ENCODE measurements at places on chromosomes 4 and X.
A peak's percentile ranks its signal among the peaks of the same experiment; 100 is the strongest.

DNA sequence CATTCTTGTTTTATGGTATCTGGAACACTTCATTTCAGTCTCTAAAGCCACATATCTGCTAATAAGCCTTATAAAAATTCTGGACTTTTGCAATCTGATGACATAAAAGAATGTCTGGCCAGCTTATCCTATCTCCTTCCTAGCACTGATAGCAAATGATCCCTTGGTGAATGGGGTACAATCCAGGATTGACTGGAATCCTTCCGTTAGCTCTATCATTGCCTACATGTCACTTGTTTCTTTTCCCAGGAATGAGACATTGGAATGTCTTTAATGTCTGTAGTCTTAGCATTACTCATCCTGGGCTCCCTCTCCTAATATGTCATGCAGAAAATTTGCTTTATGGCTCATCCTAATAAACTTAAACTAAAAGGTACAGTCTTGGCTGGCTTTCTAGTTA, 14.8 kb upstream of the PABPC4L start:
- DNase-seq: no peak

DNA sequence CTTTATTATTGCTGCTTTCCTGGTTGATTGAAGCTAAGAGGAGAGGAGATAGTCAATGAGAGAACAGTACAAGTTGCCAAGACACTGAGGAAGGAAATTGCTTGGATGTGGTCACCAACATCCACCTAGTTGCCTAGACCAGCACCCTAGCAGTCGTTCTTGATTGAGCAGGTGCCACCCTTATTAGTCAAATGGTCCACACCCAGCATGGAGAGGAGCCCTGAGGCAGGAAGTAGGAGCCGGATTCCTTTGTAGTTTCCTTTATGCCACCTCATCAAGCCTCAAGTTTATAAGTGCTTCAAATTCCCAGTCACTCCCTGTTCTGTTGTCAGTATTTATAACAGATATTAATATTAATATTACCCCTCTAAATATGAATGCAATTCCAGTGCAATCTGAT, 19.1 kb downstream of the PAGE2 start:
- DNase-seq: no peak

DNA sequence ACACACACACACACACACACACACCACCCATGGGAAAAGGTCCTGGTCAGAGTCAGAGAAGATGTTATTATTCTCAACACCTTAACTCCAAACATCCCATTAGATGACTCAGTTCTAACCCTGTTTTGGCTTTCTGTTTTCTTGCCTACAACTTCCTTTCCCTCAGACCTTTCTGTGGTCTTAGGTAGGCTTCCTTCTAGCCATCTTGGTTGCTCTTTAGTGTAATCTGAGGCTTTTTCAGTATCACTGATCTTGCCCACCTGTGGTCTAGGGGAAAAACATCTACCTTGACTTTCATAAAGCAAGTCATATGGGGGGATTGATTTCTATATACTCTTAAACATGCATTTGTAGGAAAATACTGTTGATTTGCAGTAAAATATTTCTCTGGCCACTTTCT, 56.9 kb downstream of the ATG4A start:
- DNase-seq: no peak

DNA sequence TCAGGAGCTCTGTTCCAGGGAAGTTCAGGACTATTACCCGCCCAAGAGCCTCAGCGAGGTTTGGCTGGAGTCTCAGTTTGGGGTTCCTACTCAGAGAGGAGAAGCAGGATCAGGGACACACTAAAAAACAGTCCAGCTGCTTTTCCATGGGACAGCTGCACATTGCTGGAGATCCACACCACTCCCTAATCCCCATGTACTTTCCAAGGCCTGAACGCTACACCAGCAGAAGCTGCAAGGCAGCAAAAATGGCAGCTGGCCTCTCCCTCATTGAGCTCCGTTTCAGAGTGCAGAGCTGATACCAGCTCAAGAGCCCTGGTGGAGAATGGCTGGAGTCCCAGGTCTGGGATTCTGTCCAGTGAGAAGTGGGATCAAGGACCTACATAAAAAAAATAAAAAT, 551.2 kb upstream of the PABPC5 start:
- DNase-seq: no peak

GRCh38 chrX:48493890-48494364, 14.9 kb upstream of the PORCN start:
- no peak for DNase-seq

- DNase-seq: no peak
These were observed 11.3 kb upstream of the MAGEA10 start for GRCh38 chrX:152149648-152150047.

DNA sequence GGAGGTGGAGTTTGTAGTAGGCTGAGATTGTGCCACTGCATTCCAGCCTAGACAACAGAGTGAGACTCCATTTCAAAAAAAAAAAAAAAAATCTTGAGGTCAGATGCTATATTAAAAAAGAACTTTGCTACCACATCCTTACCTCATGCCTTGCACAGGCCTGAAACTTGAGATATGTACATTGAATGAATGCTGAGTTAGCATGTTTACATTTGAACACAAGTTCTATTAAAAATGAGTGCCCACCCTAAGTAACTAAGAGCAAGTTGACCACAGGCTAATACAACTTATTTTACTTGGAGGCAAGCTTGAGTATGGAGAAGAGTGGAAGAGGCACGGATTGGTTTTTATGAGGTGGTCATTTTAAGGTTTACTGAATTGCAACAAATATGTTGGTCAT, 276.6 kb upstream of the GATB start:
- no peak for DNase-seq

- DNase-seq: no peak
These were observed 56.4 kb downstream of the UBE2K start for GRCh38 chr4:39754309-39754708.

GRCh38 chr4:107060388-107060787, 24.3 kb upstream of the DKK2 start:
- DNase-seq: no peak

GRCh38 chr4:47692691-47693090, 145.2 kb downstream of the CORIN start:
- no peak for DNase-seq

- DNase-seq: no peak
These were observed 18.9 kb upstream of the CXCR3 start for GRCh38 chrX:71637253-71637618.

- DNase-seq: no peak
These were observed 24.9 kb upstream of the DCHS2 start for GRCh38 chr4:154516318-154517029.

DNA sequence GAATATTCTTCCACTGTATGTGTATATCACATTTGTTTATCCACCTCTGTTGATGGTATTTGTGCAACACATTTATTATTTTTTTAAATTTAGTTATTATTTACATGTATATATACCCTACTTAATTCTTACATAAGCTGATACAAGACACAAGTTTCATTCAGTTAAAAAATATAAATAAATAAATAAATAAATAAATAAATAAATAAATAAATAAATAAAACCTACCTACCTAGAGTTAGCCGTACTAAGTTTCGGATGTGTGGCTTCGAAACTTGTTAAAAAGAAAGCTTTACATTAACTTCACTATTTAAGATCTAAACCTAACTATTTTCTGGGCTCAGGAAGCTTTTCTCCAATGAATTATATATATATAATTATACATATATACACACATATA, 23.3 kb upstream of the REPS2 start:
- no peak for DNase-seq

DNA sequence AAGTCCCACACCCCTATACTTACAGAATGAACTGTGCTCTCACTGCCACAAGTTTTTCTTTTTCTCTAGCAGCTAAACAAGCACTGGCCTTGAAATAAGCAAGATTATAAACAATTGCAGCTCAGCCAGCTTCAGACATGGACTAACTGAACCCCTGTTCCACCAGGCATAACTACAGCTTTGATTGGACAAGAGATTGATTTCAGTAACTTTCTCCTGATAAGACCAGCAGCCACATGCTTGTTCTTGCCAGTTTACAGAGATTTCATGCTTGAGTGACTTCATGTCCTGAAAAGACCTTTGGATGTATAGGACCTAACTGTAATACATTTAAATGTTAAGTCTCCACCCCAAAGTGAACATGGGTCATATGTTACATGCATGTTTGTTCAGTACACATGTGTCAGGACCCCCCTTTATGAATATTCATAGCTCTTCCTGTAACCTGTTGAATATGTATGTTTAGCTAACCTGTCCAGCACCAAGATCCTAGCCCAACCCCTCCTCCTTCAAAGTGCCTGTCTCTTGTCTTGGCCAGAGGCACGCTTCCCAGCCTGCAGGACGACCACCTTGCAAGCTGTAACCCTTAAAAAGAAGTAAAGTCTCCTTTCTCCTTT, 27.9 kb downstream of the ZNF275 start:
- no peak for DNase-seq

DNA sequence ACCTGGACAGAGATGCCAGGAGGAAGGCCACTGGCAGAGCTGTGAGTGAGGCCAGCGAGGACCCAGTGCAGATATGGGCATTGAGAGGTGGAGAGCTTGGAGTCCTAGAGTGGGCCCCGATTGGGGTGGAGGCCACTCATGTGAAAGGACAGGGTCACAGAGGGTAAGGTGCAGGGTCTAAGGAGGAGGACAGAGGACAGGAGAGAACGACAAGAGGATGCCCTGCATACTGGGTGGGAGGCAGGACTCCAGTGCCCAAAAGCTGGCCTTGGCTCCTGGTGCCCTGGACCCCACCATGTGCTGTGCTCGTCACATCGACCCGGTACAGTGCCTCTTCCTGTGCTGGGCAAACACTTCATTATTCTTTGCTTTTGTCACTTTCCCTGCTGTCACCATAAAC, 66.7 kb downstream of the NAT8L start:
- DNase-seq: no peak

GRCh38 chr4:158722917-158723793, at the start of gene PPID:
Gene PPID, minus strand, starts transcription at chr4:158723396. Its CDS starts 108 bp downstream, at chr4:158723288.
- peak; percentile 2 for DNase-seq

DNA sequence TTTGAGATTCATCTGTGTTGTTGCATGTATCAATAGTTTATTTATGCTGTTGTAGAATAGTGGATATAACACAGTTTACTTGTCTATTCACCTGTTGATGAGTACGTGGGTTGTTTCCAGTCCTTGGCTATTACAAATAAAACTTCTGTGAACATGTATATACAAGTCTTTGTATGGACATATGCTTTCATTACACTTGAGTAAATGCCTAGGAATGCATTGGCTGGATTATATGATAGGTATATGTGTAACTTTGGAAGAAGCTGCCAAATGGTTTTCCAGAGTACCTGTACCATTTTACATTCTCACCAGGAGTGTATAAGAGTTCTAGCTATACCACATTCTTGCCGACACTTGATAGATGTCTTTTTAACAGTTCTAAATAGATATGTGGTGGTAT, 16.5 kb downstream of the ART3 start:
- DNase-seq: no peak

GRCh38 chr4:53706422-53707032, 115.2 kb upstream of the LNX1 start:
- no peak for DNase-seq

DNA sequence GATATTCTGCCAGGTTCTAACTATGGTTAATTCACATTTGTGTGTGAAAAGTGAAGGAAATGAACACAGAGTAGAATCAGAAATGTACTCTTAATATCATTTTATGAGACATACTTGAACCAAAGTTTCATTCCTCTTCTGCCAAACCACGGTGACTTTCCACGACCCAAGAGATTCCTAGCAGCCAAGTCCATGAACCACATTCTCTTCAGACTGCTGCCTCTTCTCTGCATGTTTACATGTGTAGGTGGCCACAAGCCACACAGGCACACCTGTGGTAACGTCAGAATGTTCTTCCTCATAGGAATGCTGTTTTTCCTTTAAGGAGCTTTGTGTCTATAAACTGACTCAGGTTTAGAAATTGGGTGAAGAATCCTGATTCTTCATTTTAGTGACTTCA, 1411.2 kb downstream of the RAPGEF2 start:
- no peak for DNase-seq

Data from NCI-H187 treated with DMSO at 0.1 percent for 48 hours (cell line).